ENCODE measurements at places on chromosomes 4 and X.

GRCh38 chr4:6688879-6689505, 4.7 kb upstream of the S100P start:
- peak; percentile 61 for DNase-seq

DNA sequence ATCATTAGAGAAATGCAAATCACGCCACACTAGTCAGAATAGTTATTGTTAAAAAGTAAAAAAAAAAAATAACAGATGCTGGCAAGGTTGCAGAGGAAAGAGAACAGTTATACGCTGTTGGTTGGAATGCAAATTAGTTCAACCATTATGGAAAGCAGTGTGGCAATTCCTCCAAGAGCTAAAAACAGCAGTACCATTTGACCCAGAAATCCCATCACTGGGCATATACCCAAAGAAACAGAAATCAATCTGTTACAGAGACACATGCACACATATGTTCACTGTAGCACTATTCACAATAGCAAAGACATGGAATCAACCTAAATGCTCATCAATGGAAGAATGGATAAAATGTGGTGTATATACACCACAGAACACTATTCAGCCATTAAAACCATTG, 388.7 kb upstream of the FMR1 start:
- DNase-seq: no peak

GRCh38 chr4:38866973-38867477, 581 bp upstream of the FAM114A1 start:
- DNase-seq: no peak

DNA sequence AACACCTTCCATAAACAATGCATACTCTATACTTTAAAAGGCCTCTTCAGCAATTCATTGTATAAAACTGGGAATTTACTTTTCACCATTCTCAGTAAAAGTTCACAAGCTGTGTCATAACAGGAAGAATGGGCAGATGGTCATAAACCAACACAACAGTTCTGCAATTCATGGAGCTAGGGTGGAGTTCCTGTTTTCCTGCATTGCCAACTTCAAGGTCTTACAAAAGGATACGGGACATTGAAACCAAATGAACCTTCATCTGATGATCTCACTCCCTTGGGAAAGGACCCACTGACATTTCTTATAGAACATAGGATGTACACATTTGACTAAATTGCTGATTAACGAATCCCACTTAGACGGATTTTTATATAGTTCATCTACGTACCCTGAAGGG, 4.1 kb downstream of the KDR start:
- DNase-seq: no peak

DNA sequence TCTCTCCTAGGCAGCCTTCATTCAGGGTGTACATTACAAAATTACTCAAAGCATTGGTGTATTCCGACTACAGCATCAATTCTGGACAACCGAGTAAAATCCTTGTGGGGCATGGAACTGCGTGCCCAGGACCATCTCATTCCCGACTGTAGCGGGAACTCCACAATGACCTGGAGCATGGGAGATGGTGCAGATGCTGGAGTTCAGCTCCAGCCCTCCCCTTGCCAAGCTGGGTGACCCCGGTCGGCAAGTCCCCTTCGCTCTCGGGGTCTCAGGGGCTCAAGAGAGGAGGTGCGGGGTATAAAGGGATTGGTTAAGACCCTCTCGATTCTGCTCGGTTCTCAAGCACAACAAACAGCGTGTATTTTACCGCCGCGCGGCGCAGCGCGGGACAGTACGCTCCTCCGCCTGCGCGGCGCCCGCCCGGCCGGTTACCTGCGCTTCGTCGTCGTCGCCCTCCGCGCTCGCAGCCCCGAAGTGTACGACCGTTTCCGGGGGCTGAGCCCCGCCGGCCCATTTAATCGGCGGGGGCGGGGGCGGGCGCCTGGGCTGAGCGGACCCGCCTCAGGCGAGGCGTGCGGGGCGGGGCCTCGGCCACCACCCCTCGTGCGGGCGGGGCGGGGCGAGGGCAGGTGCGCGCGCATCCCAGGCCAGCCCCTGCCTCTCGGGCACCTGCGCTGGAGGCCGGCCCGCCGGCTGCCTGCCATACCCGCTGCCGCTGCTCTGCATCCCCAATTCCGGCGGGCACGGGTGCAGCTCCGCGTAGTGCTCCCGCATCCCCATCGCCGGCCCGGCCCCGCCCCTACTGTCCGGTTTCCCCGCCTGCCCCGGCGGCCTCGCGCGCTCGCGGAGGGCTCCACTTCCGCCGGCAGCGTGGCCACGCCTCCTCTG, at the start of gene G6PD:
Gene G6PD (minus strand): TSS at position 493 of the 891 bp plus-strand sequence. CDS start 691 bp downstream, outside the sequence.
- DNase-seq: peak; percentile 61

DNA sequence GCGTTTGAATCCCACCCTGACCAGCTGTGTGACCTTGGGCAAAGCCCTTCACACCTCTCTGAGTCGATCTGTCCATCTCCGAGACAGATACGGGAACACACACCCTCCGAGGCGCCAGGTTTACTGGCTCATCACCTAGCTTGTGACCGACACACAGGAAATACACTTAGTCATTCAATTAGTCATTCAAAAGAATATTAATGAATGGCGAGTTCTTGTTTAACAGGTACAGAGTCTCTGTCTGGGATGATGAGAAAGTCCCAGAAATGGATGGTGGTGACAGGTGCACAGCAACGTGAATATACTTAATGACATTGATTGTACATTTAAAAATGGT, 80.6 kb downstream of the PPP2R2C start:
- DNase-seq: no peak

DNA sequence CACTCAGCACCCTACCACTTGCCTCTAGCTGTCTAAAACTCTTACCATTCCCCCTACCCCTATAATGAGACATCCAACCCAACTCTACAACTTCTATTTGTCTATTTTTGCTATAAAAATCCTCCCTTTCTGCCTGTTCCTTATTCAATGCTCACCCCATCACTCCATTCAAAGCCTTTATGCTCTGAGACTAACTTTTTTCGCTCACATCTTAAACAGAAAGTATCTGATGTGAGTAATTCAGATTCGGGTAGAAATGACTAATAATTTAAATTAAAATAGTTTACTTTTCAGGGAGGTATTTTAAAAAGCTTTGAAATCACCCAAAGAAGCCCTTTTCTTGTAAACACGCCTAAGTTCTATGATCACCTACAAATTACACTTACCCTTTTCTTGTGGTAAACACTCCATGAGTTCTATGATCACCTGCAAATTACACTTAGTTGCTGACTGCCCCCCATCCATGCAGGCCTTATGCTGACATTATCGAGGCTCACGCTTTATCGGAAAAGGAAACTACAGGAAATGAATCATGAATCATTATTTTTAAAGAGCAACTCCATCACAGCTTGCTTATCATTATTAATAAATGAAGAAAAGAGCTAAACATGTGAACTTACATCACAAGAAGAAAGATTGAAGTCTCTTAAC, 168.7 kb upstream of the PPP1R2C start:
- DNase-seq: no peak

DNA sequence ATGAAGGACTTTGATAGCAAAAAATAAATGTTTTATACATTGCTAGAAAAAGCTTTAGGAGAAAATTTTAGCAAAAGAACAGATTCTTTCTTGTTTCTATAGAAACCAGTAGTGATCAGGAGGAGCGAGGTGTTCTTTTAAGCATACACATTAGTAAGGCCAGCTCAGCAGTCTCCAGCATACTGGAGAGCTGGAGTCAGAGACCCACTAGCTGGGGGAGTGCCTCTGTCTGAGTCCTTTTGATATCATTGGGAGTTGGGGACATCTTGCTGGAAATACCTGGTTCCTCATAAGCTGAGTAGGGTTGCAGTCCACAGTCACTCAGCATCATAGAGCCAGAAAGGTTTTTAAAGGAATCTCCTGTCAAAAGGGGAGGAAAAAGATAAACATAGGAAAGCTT, 67.4 kb downstream of the AFF2 start:
- no peak for DNase-seq

- no peak for DNase-seq
These were observed 2.1 kb upstream of the SH2D1A start for GRCh38 chrX:124344246-124344645.

DNA sequence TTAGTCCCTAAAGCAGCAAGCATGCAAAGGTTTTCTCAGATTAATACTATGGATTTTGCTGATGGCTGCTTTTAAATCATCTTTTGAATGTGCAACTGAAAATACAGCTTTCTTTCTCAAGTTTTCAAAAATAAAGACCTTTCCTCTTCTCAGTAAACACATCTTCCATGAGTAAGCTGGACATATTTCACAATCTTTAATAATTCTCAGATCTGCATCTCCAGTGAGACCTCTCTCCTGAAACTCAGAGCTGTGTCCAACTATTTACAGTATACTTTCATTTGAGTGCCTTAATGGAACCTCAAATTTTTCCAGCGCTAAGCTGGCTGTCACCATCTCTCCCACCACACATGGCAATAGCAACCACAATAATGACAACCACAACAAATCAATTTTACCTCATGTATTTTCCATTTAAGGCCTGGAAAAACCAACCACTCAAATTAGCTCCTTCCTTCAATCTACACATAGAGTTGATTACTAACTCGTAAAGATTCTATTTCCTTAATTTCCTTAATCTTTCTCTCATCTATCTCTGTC, 192.4 kb upstream of the RPL34 start:
- DNase-seq: no peak

DNA sequence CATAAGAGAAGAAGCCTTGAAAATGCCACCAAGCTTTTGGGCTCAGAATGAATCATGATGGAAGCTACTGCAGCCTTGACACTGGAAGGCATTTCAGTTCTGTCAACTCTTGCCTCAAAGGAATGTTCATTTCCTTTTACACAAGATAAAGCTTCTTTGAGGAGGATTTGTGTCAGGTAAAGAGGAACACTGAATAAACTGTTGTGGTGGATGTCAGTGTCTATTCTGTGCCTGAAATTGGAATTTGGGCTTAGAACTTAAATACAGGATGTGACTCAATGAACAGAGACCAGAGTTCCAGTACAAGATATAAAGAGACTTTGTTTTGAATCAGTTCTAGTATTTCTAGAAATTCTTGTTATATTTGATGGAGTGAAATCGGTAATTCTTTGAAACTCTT, 313.2 kb downstream of the PACRGL start:
- DNase-seq: no peak

DNA sequence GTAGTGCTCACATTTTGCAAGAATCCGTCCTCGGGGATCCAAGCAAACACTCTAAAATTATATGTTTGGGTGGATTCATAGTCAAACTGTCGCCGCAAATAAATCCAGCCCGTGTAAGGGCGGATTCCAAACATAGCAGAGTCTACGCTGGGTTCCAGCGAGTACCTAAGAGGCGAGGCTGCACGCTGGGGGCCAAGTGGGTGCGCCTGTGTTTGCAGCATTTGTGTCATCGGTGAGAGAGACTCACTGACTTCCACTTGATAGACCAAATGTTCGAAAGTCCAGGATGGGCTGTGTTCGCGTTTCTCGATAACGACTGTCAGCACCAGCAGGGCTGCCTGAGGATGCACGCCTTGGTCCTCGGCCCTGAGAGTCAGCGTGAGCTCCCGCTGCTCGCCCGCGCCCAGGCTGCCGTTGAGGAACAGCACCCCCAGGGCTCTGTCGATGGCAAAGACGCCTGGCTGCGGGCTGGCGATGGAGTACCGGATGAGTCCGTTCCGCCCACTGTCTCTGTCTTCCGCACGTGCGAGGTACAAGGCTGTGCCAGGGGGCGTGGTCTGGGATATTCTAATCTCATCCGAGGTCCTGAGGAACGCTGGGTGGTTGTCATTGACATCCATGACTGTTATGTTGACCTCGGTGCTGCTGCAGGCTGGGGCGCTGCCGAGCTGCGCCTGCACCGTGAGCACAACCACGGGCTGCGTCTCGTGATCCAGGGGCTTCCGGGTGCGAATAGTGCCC, 158.7 kb downstream of the DCHS2 start:
- DNase-seq: peak; percentile 38

GRCh38 chr4:5018603-5019002, 655 bp downstream of the CYTL1 start:
- no peak for DNase-seq

DNA sequence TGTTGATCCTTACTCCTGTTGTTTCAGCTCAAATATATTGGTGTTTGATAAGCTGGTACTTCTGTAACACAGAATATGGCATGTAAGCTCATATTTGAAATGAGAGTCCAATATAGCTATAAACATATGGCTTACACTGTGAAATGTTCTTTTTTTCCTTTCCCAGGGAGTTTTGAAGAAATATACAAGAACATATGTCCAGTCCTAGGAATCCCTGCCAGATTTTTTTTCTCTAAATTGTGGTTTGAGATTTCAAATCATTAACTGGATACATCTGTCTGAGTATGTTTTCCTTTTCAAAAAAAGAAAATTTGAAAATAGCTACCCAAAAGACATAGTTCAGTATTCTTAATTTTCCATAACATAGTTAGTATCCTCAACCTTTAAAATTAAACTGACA, 60.2 kb downstream of the HMGB2 start:
- no peak for DNase-seq

All from stimulated activated CD4-positive, alpha-beta T cell treated with anti-CD3 and anti-CD28 coated beads, Interleukin-2, amount 100 ng/mL, for 48 hours (primary cell).